ENCODE measurements at places on chromosomes 1 and 21.

GRCh38 chr1:207031632-207032264 is 808 bp downstream of the C1orf116 start:
- no peak for DNase-seq

DNA sequence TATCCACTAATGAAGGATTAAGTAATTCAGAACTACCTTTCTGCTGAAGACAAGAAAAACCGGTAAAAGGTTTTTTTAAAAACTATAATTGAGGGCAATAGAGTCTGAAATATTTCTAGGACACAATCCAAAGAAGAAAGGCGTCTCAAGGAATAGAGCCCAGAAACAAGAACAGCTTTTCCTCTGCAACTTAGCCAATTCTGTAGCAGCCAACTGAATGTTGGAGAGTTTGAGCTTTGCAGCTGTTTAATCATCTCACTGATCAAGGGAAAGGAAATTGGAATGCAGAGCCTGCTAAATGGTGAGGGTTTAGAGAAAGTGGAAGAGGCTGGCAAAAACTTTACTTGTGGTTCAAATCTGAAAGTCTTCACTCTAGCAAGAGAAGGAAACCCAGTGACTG is 818.9 kb downstream of the KCNT2 start:
- no peak for DNase-seq

GRCh38 chr1:239155466-239156091 is 230.8 kb upstream of the CHRM3 start:
- no peak for DNase-seq

- no peak for DNase-seq
Measured at GRCh38 chr1:201094832-201095231, 17.4 kb downstream of the CACNA1S start.

All from NCI-H187 (cell line).